ENCODE measurements at places on chromosomes 7 and 10. TPM values are rescaled to one million over a fixed set of nuclear protein-coding genes. Genes with fewer than 3 reads are reported as not detected.

Gene CCDC172
- total RNA-seq, result not detected

Gene GTPBP4
- 27.0 TPM for total RNA-seq

Gene ZPBP
- total RNA-seq, result not detected

Gene MARVELD1
- 41.4 TPM for total RNA-seq

Gene EVX1
- not detected for total RNA-seq

Gene ASB10
- total RNA-seq, result not detected
